Coronary artery (tissue), 2 donors: ENCODE measurements at places on chromosomes 5 and 9.

DNA sequence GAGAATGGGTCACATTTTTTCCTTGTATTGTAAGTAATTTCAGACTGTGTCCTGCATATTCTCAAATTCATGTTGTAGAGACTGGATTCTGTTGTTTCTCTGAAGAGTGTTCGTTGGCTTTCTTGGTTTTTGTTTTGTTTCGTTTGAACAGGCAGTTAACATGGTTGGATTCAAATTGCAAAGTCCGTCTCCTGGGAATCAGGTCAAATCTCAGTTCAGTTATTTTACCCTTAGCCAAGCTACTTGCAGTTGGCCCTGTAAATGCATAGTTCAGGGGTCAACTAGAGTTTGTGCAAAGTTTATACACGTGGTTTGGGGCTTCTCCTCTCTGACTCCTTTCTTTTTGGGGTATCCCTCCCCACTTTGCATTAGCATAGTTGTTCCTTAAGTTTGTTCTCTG is 21.7 kb upstream of the FBXW11 start:
- DNase-seq: no peak

DNA sequence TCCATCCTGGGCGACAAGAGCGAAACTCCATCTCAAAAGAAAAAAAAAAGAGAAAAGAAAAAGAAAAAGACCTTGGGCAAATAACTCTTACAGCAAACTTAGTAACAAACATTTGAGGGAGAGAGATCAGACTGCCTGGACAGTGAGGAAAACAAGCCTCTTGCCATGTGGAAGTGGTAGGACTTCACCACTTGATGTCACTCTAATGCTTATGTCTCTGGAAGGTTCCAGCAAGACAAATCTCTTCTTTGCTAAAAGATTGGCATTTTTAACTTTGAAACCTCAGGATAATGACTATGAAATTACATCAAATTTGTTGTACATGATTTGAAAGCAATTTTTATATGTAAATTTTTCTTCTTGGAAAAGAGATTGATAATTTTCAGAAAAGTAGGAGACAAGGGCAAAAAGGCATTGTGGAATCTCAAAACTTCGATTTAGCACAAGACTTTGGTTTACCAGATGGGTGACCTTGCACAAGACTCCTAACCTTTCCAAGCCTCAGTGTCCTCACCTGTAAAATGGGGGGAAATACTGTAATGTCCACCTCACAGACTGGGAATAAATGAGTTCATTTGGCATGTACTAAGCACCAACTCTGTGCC is 5.4 kb downstream of the ACTL7B start:
- no peak for DNase-seq

- no peak for DNase-seq
Observed at GRCh38 chr5:73229271-73229670, 56.3 kb downstream of the TMEM174 start.

- DNase-seq: no peak
Observed at GRCh38 chr9:76561050-76561713, 102.2 kb downstream of the GCNT1 start.

DNA sequence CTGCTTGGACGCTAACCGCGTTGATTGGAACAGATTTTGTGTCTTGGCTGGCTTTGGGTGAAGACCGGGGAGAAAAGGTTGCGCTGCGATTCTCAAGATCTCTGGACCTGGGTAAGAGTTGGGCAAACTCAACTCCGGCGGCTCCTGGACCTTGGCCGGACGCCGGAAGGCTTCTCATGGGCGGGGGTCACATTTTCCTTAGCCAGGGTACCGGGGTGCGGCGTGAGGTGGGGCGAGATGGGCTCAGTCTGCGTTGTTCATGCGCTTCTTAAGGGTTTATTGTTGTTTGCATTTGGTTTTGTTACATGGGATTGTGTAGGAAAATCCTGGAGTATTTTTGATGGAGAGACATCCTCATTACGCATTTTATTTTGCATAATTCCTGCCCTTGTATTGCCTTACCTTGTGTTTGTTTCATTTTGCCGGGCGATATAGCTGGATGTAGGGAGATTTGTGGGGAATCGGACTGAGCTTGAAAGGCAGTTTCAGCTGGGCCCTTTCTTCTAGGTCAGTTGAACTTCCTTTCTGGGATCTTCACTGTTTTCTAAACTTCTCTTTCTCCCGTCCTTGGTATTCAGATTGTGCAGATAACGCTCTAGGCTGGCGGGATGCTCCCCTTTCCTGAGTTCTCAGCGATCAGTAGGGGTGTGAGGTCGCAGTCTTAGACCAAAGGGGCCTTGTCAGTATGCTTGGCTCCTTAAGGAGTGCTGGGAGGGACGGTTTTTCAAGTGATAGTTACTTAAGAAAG is 524 bp downstream of the MEGF10 start:
- DNase-seq: no peak

- DNase-seq: no peak
Observed at GRCh38 chr9:134623258-134624066, 18.1 kb upstream of the COL5A1 start.

DNA sequence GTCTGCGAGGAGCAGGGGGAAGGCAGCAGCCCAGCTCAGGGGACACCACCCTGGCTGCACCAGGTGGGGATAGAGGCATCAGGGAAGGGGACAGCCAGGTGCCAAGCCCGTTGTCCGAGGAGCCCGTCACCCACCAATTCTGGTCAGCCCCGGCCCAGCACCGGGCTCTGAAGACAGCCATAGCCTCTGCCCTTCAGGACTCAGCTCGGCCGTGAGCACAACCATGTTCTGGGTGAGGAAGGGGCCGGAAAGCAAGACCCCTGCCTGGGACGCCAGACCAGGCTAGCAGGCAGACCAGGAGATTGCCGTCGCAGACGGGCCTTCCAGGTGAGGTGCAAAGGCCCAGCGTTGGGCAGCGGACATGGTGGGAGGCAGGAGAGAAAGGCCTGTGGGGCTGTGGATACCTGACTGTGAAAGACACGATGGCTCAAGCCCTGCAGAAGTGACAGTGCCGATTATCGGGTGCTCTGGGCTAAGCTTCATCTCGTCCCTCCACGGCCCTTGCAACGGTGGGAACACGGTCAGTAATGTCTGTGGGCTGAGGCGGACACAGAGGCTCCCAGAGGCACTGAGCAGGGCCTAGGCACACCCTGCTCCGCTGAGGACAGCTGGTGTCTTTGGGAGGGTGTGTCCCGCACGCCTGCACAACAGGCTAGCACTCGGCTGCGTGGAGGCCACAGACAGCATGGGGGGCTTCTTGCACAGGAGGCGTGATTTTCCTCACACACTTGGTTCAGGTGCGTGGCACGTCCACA is 36.5 kb downstream of the DBH start:
- no peak for DNase-seq

DNA sequence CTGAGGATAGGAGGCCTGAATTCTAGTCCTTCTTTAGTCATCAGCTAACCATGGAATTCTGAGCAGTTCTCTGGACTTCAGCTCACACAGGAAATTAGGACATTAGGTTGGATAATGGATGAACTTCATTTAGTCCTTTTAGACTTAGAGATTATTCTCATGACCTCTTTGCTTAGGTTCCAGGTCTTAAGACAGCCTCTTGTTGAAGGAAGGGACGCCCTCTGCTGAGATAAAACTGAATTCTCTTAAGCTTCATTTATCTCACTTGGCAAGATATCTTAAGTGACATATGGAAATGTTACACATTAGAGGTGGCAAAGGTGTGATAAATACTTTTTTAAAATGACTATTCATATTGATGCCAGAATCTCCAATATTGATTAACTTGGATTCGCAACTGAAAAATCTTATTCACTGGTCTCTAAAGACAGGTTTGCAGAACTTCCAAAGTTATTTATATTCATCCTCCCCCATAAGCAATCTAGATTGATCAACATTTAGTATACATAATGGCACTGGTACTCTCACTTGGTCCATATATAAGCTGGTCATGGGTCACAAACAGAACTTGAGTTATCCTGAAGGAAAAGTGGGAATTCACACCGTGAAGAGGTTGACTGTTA is 16.9 kb upstream of the ZNF366 start:
- DNase-seq: no peak

- DNase-seq: no peak
Observed at GRCh38 chr9:101664453-101664852, 69.7 kb upstream of the PPP3R2 start.

GRCh38 chr5:80860924-80861613 is 99.1 kb upstream of the RASGRF2 start:
- DNase-seq: no peak

DNA sequence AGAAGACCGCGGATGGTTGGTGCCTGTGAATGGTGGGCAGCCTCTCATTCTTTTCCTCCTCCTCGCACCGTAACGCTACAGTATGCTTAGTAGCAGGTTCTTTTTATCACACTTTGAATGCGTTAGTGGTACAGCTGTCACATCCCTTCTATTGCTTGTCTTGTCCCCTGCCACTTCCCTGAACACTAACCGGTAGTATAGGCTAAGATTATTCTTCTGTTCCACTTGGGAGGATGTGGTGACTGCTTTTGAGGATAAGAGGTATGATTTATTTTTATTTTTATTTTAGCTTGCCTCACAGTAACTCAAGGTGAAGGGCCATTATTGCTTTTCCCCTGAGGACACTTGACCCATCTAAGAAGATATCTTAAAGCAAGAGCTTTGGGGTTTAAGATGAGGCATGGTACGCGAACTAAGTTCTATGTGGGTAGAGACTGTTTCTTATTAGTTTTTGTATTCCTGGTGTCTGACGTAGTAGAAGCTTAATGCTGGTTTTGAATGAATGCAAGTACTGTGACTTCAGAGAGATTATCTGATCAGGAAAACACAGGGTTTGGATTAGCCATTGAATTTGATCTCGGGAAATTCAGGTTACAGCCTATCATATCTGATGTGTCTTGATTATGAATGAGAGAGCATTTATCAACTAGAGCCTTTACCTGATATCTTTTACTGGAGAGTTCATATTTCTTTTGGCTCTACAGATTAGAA is 951 bp downstream of the UNC13B start:
- DNase-seq: no peak

- DNase-seq: no peak
Observed at GRCh38 chr9:81756561-81756960, 67.2 kb upstream of the TLE1 start.

DNA sequence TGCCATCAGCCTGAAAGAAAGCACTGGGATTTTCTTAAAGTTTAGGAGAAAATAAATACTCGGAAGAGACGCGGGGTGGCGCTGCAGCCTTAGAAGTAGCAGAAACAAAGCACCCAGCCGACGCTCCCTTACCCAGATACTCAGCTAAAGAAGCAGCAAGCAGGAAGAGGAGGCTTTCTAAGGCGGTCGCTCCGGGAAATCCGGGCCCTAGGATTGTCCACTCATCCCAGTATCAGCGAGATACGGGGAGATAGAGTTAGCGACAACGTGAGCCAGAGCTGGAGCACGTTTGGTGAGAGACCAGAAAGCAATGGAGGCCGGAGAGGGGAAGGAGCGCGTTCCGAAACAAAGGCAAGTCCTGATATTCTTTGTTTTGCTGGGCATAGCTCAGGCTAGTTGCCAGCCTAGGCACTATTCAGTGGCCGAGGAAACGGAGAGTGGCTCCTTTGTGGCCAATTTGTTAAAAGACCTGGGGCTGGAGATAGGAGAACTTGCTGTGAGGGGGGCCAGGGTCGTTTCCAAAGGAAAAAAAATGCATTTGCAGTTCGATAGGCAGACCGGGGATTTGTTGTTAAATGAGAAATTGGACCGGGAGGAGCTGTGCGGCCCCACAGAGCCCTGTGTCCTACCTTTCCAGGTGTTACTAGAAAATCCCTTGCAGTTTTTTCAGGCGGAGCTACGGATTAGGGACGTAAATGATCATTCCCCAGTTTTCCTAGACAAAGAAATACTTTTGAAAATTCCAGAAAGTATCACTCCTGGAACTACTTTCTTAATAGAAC is at the start of gene PCDHB2:
TSS of gene PCDHB2 (plus strand) at position 135 of the 782 bp plus-strand sequence. CDS start at position 311, 176 bp downstream.
- DNase-seq: no peak

GRCh38 chr5:155530046-155530445 is 516.5 kb downstream of the KIF4B start:
- DNase-seq: no peak

DNA sequence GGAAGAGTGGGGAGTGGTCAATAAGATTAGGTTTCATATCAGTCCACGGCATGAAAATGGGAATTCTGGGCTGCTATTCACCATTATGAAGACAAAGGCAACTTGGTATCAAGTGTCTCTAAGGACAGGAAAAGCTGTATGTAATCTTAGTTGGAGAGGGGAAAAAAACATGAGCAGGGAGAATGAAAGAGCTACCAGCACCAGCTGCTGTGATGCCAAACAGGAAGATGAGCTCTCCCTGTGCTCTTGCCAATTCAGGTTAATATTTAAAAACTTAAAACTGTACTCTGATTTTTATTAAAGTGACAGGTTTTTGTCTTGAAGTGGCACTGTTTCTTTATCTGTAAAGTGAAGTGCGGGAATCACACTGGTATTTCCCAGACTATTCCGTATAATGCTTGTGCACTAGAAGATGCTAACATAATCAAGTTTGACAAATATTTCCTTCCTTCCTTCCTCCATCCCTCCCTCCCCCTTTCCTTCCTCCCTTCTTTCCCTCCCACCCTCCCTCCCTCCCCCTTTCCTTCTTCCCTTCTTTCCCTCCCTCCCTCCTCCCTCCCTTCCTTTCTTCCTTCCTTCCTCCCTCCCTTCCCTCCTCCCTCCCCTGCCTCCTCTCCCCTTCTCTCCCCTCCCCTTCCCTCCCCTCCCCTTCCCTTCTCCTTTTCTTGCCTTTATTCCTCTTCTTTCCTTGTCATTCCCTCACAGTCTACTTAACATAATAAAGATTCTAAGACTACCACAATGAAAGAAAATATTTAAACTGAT is 1383.0 kb upstream of the C9orf72 start:
- DNase-seq: no peak

- DNase-seq: no peak
Observed at GRCh38 chr5:174533751-174534241, 190.6 kb upstream of the MSX2 start.

GRCh38 chr5:133396187-133396741 is 216.1 kb downstream of the FSTL4 start:
- peak; percentile 41 for DNase-seq

DNA sequence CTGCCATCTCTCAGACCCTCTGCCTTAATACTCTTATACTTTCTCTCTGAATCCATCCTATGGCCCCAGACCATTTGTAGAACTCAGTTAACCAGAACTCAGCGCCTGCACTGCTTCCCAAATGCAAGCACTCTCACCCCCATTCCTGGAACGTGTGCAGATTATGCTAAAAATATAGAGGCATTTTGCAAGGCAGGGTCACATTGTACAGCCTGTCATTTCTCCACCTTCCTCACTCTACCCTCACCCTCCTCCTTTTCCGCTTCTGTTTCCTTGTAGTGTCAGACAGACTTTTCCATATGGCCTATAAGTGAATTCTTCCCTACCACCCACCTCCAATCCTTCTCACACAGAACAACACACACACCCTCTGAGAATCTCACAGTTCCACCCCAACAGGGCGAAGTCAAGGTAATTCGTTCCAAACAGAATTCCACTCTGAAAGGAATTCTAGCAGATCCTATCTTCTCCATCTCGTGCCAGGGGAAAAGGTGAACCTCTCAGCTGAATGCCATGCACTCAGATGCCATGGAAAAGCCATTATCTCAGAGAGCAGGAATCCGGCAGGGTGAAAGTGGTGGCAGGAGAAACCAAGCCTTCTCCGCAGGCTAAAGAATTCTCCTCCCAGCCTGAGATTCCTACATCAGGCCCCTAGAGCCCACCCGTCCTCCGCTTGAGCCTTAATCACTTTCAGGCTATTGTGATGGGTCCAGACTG is 25.3 kb downstream of the GGTA1 start:
- DNase-seq: no peak
